ENCODE measurements at places on chromosomes 13 and 19. TPM values are rescaled to one million over a fixed set of nuclear protein-coding genes. Genes with fewer than 3 reads are reported as not detected.

The PSG4 gene
- 121 TPM for total RNA-seq

The LGI4 gene
- not detected for total RNA-seq

The VSTM2B gene
- not detected for total RNA-seq

The NTF4 gene
- not detected for total RNA-seq

The EPN1 gene
- 31.2 TPM for total RNA-seq

The KBTBD6 gene
- total RNA-seq: 12.6 TPM

The VSIG10L gene
- 0.43 TPM for total RNA-seq

The ZGLP1 gene
- total RNA-seq: 0.43 TPM

The ELSPBP1 gene
- not detected for total RNA-seq

The RFPL4A gene
- total RNA-seq: not detected

The RNF113B gene
- not detected for total RNA-seq

The PROZ gene
- not detected for total RNA-seq

The UHRF1 gene
- total RNA-seq: 36.1 TPM

The CYP2A7 gene
- total RNA-seq: not detected

The APOC4 gene
- total RNA-seq: not detected

The SETDB2 gene
- 11.9 TPM for total RNA-seq

The ADGRE3 gene
- not detected for total RNA-seq

The PALM gene
- total RNA-seq: 0.32 TPM

The FCER2 gene
- total RNA-seq: not detected

The KLK11 gene
- total RNA-seq: not detected

The SIGLEC8 gene
- total RNA-seq: not detected

The TNNI3 gene
- total RNA-seq: not detected

The CD70 gene
- total RNA-seq: not detected

The CEACAM4 gene
- total RNA-seq: not detected

The PNMA8B gene
- 0.43 TPM for total RNA-seq

The ZNF491 gene
- 2.2 TPM for total RNA-seq

The MRPL57 gene
- total RNA-seq: 20.3 TPM

The CPB2 gene
- total RNA-seq: not detected

All from fibroblast of villous mesenchyme (primary cell).